ENCODE measurements at places on chromosomes 7 and 10. TPM values are rescaled to one million over a fixed set of nuclear protein-coding genes. Genes with fewer than 3 reads are reported as not detected.

- H3K4me1 ChIP-seq = peaks cover 5% of the 10 kb centered on the region
- H3K27me3 ChIP-seq = no peaks in the 10 kb centered on the region
- H3K36me3 ChIP-seq = no peaks in the 10 kb centered on the region
These were observed 578.5 kb upstream of the MKI67 start for GRCh38 chr10:128704716-128705115.

DNA sequence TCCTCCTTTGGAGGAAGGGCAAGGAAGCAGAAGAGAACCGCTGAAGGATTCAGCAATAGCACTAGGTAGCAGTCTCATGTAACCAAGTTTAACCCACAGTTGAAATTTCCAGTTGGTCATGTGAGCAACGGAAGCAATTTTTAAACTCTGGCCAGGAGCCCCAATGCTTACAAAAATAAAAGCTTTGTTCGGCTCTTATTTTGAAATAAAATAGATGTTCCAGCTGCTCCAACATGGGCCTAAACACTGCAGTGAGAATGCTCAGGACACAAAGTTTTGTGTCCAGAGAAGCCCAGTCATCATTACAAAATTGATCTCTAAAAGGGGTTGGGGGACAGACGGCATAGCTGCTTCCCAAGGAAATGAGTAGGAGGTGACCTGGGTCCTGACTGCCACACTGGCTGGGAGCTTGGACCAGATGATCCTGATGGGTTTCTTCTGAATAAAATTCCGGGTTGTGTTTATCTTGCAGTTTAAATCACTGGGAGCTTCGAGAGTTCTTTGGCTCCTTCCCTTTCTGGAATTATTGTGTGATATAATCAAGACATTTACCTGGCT is 452 bp upstream of the TMEM140 start:
- H3K4me1 ChIP-seq = no peaks in the 10 kb centered on the region
- H3K27me3 ChIP-seq = no peaks in the 10 kb centered on the region
- no peak overlapping the region for H3K27ac ChIP-seq
- H3K4me3 ChIP-seq = no peak overlapping the region
- no peak for DNase-seq

DNA sequence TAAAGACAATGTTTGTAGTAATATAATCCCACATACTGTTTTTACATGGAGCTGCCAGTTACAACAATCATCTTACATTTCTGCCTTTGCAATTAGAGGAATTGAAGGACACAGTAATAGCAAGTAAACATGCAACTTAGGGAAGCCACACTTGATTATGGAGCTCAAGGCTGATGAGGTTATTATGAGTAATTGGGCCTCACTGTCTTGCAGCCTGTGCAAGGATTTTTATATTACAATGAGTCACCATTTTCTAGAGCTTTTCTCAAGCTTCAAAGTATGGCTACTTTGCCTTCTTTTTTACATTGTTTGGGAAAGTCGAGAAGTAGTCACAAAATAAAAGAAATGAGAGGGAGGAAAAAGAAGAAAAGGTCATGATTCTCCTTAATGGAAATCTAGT is 226.4 kb downstream of the KIAA1217 start:
- H3K4me3 ChIP-seq = no peak overlapping the region
- H3K27ac ChIP-seq = no peak overlapping the region
- no peaks in the 10 kb centered on the region for H3K27me3 ChIP-seq
- H3K36me3 ChIP-seq = no peaks in the 10 kb centered on the region
- DNase-seq = no peak
- peaks cover 19% of the 10 kb centered on the region for H3K4me1 ChIP-seq

DNA sequence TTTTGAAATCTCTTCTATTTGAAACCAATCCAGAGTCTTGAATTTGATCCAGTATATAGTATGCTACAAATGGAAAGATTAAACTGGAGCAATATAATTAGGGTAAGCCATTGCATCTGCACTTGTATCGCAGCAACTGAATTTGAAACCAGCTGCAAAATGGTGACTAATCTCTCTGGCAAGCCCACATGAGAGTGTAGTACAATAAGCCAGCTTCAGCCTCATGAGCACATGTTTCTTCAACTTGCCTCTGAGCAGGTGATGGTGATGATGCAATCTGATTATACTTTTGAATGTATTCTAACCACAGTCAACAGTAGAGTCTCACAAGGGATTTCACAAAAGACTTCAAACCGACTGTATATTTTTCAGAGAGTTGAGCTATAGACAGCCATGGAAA is 829 bp upstream of the RPA3 start:
- H3K27ac ChIP-seq = no peak overlapping the region
- DNase-seq = no peak

Gene BTRC
- 17.5 TPM for total RNA-seq

Gene CUZD1
- 2.8 TPM for total RNA-seq

Gene NME8
- total RNA-seq = 0.14 TPM
